ENCODE measurements at places on chromosomes 4 and X. TPM values are rescaled to one million over a fixed set of nuclear protein-coding genes. Genes with fewer than 3 reads are reported as not detected.

DNA sequence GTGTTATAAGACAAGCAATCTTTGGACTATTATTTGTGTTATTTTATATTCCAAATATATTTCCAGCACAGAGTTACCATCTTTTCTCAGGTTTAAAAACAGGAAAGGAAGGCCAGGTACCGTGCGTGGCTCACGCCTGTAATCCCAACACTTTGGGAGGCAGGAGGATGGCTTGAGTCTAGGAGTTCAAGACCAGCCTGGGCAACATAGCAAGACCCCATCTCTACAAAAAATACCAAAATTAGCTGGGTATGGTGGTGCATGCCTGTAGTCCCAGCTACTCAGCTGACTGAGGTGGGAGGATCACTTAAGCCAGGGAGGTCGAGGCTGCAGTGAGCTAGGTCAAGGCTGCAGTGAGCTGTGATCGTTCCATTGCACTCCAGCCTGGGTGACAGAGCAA lies 140.0 kb downstream of the POLA1 start:
- H3K36me3 ChIP-seq = no peaks in the 10 kb centered on the region
- peaks cover 6% of the 10 kb centered on the region for H3K27me3 ChIP-seq
- H3K27ac ChIP-seq = no peak overlapping the region
- no peak overlapping the region for H3K4me3 ChIP-seq
- H3K4me1 ChIP-seq = peaks cover 11% of the 10 kb centered on the region
- DNase-seq = no peak

GRCh38 chr4:48483006-48483776 lies at the start of gene SLC10A4:
TSS of gene SLC10A4 (plus strand) at chr4:48483343. CDS start at chr4:48483562, 219 bp downstream.
- DNase-seq = peak; percentile 52
- H3K27me3 ChIP-seq = peaks cover 12% of the 10 kb centered on the region
- H3K36me3 ChIP-seq = no peaks in the 10 kb centered on the region
- H3K4me1 ChIP-seq = no peaks in the 10 kb centered on the region
- peak within 1 kb of the TSS; percentile 56 for H3K4me3 ChIP-seq

DNA sequence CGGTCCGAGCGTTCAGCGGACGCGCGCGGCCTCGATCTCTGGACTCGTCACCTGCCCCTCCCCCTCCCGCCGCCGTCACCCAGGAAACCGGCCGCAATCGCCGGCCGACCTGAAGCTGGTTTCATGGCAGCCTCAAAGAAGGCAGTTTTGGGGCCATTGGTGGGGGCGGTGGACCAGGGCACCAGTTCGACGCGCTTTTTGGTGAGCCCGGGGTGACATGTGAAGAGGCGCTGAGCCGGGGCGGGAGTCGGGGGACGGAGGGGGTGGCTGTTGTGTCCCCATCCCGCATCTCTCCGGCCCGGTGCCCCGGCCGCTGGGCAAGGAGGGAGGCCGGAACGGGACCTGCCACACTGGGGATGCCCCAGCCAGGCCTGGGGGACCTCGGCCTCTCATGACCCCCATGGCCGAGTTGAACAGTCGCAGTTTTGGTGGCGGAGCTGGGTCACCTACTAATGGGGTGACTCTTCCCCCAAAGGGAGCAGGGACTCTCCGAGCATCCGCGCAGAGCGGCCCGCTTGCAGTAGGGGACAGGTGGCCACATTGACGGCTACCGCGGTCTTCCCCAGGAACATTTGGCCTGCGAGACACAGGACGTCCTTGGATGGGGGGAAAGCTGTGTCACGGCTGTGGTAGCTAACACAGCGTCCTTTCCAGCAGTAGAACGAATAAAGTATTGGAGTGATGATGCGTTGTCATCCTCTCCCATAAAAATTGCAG lies at the start of gene GK:
TSS of gene GK (plus strand) at position 9 of the 717 bp plus-strand sequence. CDS start at position 124, 115 bp downstream.
- H3K27me3 ChIP-seq = no peaks in the 10 kb centered on the region
- peak within 1 kb of the TSS; percentile 60 for H3K27ac ChIP-seq
- H3K4me1 ChIP-seq = no peaks in the 10 kb centered on the region

GRCh38 chrX:30568136-30568535 lies 9.4 kb downstream of the TASL start:
- DNase-seq = peak; percentile 69
- no peaks in the 10 kb centered on the region for H3K27me3 ChIP-seq
- H3K4me3 ChIP-seq = no peak overlapping the region
- no peaks in the 10 kb centered on the region for H3K4me1 ChIP-seq
- H3K36me3 ChIP-seq = no peaks in the 10 kb centered on the region

DNA sequence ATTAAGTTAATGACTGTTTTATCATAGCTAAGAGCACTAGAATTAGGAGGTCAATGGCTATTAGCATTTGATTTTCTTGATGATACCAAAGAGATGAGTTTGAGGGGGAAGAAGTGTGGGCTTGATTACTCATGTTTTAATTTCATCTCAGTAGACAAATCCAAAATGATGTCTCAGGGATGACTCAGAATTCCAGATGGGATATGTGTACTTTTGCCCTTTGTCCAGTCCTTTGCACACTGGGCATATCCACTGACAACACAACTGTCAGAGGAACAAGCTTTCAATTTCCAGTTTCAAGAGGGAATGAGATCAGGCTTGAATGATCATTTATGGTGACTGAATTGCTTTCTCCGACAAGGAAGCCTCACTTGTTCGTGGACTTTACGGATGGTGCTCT lies 325.3 kb upstream of the FTHL17 start:
- no peaks in the 10 kb centered on the region for H3K4me1 ChIP-seq
- no peaks in the 10 kb centered on the region for H3K36me3 ChIP-seq
- H3K27me3 ChIP-seq = peaks cover 10% of the 10 kb centered on the region
- no peak for DNase-seq
- no peak overlapping the region for H3K4me3 ChIP-seq

DNA sequence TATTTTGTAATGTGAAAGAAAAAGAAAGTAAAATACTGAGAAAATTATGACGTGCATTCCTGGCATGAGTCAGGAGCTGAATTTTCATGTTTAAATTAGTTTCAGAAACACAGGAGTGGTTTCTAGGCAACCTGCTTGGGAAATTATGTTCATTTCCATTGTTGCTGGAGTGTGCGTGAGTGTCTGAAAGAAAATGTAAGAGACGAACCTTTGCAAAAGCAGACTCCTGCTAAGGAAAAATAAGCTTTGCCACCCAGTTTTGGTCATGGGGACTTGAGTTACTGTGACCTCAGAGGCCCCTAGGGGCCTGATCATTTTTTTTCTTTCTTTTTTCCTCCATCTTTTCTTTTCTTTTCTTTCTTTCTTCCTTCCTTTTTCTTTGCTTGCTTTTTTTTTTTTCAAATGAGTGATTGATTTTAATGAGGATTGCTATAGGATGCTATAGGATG lies 18.8 kb upstream of the CHRNA9 start:
- peak overlapping the region; percentile 37 for H3K4me3 ChIP-seq
- H3K27me3 ChIP-seq = no peaks in the 10 kb centered on the region
- no peaks in the 10 kb centered on the region for H3K36me3 ChIP-seq
- DNase-seq = peak; percentile 84
- H3K4me1 ChIP-seq = peaks cover 22% of the 10 kb centered on the region

DNA sequence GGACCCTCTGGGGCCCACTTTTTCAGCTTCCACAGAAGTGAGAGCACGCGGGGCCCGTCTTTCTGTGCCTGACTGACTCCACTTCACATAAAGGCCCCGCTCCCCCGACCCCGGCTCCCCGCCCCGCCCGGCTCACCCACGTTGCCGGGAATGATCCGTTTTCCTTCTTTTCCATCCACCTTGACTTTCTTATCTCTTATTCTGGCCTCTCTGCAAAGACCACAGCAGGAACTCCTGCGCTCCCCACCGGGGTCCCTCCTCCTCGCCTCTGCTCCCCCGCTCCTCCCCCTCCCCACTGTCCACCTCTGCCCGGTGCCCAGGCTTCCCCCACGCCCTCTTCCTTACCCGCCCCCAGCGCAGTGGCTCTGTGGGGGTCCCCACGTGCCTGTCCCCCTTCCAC lies 54.2 kb upstream of the CLDN24 start:
- no peak overlapping the region for H3K4me3 ChIP-seq
- no peaks in the 10 kb centered on the region for H3K27me3 ChIP-seq
- H3K27ac ChIP-seq = no peak overlapping the region
- H3K4me1 ChIP-seq = no peaks in the 10 kb centered on the region
- no peak for DNase-seq
- H3K36me3 ChIP-seq = no peaks in the 10 kb centered on the region

- no peak overlapping the region for H3K27ac ChIP-seq
- H3K27me3 ChIP-seq = peaks cover 8% of the 10 kb centered on the region
- no peak for DNase-seq
- no peak overlapping the region for H3K4me3 ChIP-seq
These were observed 250.0 kb upstream of the NR3C2 start for GRCh38 chr4:148692242-148692641.

DNA sequence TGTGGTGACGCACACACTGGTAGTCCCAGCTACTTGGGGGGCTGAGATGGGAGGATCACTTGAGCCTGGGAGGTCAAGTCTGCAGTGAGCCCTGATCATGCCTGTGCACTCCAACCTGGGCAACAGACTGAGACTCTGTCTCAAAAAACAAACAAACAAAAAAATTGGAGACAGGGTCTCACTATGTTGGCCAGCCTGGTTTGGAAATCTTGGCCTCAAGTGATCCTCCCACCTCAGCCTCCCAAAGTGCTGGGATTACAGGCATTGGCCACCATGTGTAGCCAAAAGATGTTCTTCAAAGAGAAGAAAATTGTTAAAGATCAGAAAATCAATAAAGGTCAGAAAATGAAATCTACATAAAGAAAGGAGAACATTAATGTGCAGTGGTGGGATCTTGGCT lies 41.7 kb upstream of the ABCG2 start:
- no peaks in the 10 kb centered on the region for H3K27me3 ChIP-seq
- H3K36me3 ChIP-seq = no peaks in the 10 kb centered on the region
- no peak overlapping the region for H3K27ac ChIP-seq
- DNase-seq = no peak

- H3K27ac ChIP-seq = no peak overlapping the region
- H3K36me3 ChIP-seq = no peaks in the 10 kb centered on the region
- peaks cover 11% of the 10 kb centered on the region for H3K4me1 ChIP-seq
These were observed 43.1 kb upstream of the BCOR start for GRCh38 chrX:40140706-40141499.

- no peaks in the 10 kb centered on the region for H3K4me1 ChIP-seq
- no peak overlapping the region for H3K27ac ChIP-seq
- DNase-seq = peak; percentile 72
These were observed 2.8 kb downstream of the VEGFC start for GRCh38 chr4:176789955-176790354.

The KCND1 gene
- total RNA-seq = 3.6 TPM

The FAM149A gene
- 2.4 TPM for total RNA-seq

The DDX53 gene
- total RNA-seq = not detected

The MAGEC2 gene
- total RNA-seq = not detected
